RPMI7951 (cell line): ENCODE measurements at places on chromosomes 7 and 10. TPM values are rescaled to one million over a fixed set of nuclear protein-coding genes. Genes with fewer than 3 reads are reported as not detected.

DNA sequence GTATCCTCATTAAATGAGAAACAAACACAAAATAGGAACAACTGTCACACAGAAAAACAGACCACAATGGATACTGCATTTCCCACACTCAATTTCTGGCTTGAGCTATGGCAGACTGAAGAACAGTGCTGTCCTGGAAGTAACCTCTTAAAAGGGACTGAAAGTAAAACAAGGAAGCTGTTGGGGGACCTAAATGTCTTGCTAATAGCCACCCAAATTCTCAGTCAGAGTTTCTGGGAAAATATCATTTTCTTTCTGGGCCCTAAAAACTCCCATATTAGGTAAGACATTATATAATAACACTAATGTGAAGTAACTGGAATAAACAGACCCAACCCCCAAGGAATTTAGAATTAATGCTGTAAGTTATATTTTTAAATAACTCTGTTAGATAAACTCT lies 80.9 kb upstream of the TFEC start:
- DNase-seq: no peak

GRCh38 chr10:31213959-31214358 lies 105.1 kb upstream of the ZEB1 start:
- DNase-seq: no peak

DNA sequence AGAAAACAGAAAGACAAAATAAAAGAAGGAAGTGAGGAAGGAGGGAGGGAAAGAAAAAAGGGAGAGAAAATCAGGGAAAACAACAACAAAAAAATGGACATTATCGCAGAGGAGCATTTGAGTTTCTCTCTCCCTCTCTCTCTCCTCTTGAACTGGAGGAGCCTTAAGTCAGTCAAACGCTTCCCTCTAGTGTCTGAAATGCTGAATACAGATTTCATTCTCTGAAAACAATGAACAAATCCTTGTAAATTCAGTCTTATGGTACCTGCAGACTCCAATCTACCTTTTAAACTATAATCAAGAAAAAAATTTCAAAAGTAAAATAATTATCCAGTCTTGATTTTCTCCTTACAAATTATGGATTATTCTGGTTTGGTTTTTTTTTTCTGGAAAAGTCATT lies 89.2 kb upstream of the PFKP start:
- peak; percentile 73 for DNase-seq

DNA sequence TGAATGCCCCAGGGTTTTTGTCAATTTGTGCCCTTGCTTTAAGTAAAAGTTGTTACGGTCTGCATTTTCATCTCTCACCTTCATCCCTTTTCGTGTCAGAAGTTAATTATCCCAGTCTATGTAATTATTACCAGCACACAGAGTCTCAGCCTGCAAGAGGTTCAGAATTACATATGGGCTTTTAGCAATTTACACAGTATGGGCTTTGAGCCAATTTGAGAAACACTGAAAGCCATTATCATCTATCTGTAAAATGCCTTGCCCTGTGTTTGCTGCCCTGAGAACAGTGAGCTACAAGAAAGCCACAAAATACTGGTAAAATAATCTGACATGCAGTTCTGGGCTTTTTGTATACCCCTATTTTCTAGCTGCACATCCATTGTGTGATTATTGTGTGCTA lies 125.6 kb upstream of the STEAP4 start:
- no peak for DNase-seq

- DNase-seq: no peak
Observed at GRCh38 chr10:22646388-22646853, 68.0 kb downstream of the PIP4K2A start.

- DNase-seq: no peak
Observed at GRCh38 chr10:130387936-130388580, 251.9 kb downstream of the GLRX3 start.

GRCh38 chr10:75016325-75016724 lies 95.1 kb upstream of the SAMD8 start:
- DNase-seq: no peak

GRCh38 chr7:101140746-101141382 lies 13.4 kb upstream of the AP1S1 start:
- no peak for DNase-seq

- peak; percentile 65 for DNase-seq
Observed at GRCh38 chr10:113126229-113127201, 176.5 kb downstream of the TCF7L2 start.

DNA sequence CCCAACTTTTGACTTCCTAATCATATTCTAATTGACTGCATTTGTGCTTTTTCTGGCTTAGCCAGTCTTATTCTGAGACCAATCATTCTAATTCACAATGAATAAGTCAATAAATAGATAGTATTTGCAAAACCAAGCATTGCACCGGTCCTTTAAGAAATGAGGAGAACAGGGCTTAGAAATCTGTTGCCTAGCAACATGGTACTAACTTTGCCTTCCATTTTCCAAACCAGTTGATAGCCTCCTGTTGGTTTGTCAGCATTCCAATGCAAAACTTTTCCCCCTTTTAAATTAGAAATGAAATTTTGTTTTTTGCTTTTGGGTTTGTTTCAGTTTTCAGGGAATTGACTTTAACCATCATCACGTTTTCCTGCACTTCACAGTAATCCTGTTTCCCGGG lies 603.5 kb upstream of the NRP1 start:
- peak; percentile 32 for DNase-seq

DNA sequence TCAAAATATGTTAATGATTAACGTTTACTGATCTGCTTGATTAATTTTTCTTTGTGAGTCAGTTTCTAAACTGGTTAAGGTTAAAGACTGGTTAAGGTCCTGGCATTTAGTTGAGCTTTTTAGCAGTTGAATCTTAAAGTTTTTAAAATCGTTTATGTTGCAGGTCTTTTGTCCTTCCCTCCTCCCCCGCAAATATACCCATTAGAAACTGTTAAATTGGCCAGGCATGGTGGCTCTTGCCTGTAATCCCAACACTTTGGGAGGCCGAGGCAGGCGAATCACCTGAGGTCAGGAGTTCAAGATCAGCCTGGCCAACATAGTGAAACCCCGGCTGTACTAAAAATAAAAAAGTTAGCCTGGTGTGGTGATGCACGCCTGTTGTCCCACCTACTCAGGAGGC lies 100.9 kb downstream of the PODXL start:
- DNase-seq: no peak

GRCh38 chr10:71725998-71726579 lies 6.5 kb upstream of the C10orf105 start:
- DNase-seq: peak; percentile 31

DNA sequence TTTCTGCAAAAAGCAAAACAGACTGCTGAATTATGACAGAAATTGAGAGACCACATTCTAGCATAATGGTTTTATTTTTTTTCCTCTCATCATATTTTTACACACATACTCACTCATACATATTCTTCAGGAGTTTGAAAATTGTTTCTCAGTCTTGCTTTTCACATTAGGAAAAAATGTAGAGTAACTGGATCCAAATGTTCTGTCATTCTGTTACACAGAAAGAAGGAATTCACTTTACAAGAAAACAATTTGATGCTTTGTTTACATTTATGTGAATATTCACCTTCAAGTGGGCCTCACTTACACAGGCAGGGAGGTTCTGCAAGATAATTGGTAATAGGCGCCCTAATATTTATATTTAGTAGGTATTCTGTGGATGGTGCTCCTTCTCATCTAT lies 82.0 kb downstream of the ARL4A start:
- no peak for DNase-seq

DNA sequence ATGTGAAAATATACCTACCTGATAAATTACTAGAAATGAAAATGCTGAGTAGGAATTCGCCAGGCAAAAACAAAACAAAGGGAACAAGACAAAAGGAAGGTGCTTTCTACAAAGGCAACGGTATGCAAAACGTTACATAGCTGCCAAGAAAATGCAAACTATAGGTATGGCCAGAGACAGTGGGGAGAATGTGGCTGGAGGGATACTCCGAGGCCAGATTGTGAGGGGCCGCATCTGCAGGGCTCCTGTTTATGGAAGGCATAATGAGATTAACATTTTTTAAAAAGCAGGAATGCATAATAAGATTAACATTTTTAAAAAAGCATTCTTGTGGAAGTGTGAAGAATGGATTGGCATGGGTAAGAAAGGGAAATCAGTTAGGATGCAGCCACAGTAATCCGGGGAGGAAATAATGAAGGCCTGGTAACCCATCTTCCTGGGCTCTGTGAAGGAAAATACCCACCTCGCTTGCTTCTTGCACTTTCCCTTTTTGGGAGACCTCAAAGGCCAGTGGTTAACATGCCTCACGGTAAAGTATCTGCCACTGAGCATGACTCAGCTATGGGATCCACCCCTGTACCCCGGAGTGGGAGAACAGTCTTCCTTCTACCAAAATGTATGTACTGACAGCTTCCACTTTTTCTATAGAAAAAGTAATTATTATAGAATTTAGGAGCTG lies 145.8 kb upstream of the LRRN3 start:
- DNase-seq: no peak

DNA sequence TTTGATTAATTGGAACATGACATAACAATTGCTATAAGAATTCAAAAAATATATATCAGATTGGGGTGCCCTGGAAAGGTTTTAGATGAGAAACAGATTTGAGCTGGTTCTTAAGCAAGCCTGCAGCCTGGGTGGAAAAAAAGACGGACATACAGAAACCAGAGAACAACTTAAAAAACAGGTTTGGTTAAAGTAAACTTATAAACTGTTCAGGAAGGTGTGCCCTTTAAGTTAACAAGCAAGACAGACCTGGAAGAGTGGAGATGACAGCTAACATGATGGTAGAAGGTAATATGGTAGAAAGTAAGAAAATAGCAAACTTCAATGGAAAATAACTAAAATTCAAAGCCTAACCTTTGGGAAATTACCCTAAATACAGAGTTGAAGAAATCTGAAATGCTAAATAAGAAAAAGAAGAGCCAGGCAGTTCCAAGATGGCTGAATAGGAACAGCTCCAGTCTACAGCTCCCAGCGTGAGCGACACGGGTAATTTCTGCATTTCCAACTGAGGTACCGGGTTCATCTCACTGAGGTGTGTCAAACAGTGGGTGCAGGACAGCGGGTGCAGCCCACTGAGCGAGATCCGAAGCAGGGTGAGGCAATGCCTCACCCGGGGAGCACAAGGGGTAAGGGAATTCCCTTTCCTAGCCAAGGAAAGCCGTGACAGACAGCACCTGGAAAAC lies 52.2 kb downstream of the CADPS2 start:
- DNase-seq: no peak

GRCh38 chr10:101135141-101136006 lies 4.3 kb downstream of the TLX1 start:
- no peak for DNase-seq

- DNase-seq: no peak
Observed at GRCh38 chr7:82562716-82563404, 119.3 kb upstream of the CACNA2D1 start.

GRCh38 chr10:34811968-34812514 lies 3.1 kb downstream of the PARD3 start:
- peak; percentile 37 for DNase-seq

- no peak for DNase-seq
Observed at GRCh38 chr10:70812814-70813213, 2.9 kb upstream of the SGPL1 start.

GRCh38 chr7:50588937-50589336 lies 23.7 kb upstream of the DDC start:
- DNase-seq: no peak

CEP41 gene
- 27.2 and 36.8 TPM in 2 replicates for total RNA-seq

ITGA8 gene
- total RNA-seq: 6.7 and 7.6 TPM in 2 replicates

PVRIG gene
- not detected in 2 replicates for total RNA-seq

ABCB1 gene
- total RNA-seq: under 0.01 and 0.68 TPM in 2 replicates

IFIT1B gene
- not detected in 2 replicates for total RNA-seq

ASB13 gene
- total RNA-seq: 11.5 and 11.7 TPM in 2 replicates

RAMP3 gene
- total RNA-seq: 0.78 and 0.84 TPM in 2 replicates
